ENCODE measurements at places on chromosomes 2 and 18. TPM values are rescaled to one million over a fixed set of nuclear protein-coding genes. Genes with fewer than 3 reads are reported as not detected.

GRCh38 chr18:55821219-55821618 lies 233.2 kb upstream of the TCF4 start:
- no peak overlapping the region for H3K27ac ChIP-seq
- H3K4me1 ChIP-seq, result no peaks in the 10 kb centered on the region
- no peak for DNase-seq
- no peaks in the 10 kb centered on the region for H3K27me3 ChIP-seq
- no peak overlapping the region for H3K4me3 ChIP-seq

DNA sequence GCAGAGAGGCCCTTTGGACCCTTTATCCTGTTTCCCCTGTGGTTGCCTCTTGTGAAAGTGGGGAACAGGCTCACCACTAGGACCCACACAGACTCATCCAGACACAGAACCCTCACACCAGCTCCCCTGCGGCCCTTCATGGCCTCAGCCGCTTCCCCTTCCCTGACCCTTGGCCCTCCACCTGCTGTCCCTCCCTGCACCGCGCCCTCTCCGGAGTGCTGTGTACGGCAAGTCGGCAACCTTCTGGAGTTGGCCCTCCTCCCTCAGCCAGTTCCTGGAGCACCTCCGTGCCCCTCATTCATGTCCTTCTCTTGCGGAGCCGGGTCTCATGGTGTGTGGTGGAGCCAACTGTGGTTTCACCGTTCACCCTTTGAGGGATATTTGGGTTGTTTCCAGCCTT lies 44.0 kb downstream of the CTDP1 start:
- no peaks in the 10 kb centered on the region for H3K4me1 ChIP-seq
- no peak for DNase-seq
- peaks cover 38% of the 10 kb centered on the region for H3K36me3 ChIP-seq
- H3K27ac ChIP-seq, result no peak overlapping the region
- no peak overlapping the region for H3K4me3 ChIP-seq

ZNF385B gene
- total RNA-seq, result 3.0 TPM

GRCh38 chr2:11024687-11025086 lies 113.0 kb downstream of the KCNF1 start:
- H3K27ac ChIP-seq, result no peak overlapping the region
- H3K27me3 ChIP-seq, result no peaks in the 10 kb centered on the region
- H3K4me3 ChIP-seq, result no peak overlapping the region
- H3K36me3 ChIP-seq, result no peaks in the 10 kb centered on the region

ZSWIM2 gene
- total RNA-seq, result not detected

DNA sequence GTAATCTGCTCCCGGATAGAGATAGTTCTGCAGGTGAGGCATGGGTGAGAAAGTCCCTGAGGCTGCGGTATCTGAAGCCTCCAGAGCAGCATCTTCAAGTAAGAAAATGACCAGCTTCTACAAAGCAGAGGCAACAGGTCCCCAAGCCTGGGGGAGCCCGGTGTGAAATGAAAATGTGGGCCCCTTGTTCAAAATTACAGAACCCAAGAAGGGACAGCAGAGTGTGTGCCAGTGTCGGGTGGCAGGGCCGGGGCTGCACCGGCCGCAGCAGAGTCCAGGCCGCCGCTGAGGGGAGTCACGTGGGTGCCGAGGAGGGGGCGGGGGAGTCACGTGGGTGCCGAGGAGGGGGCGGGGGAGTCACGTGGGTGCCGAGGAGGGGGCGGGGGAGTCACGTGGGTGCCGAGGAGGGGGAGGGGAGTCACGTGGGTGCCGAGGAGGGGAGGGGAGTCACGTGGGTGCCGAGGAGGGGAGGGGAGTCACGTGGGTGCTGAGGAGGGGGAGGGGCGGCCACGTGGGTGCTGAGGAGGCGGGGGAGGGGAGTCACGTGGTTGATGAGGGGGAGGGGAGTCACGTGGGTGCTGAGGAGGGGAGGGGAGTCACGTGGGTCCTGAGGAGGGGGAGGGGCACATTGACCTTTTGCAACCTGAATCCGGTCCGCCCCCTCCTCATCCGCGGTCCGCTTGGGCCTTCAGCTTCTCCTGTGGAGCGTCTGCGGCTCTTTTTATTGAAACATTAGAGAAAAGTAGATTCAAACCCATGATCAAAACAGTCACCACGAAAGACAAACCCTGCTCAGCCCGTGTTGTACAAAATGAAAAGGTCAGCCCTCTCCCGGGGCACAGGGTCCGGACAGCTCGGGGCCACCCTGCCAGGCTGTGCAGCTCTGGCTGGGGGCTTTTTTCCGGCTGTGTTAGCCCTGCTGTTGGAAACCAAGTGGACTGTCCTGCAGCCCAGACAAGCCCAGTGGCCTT lies 10.4 kb downstream of the COLEC11 start:
- no peak overlapping the region for H3K4me3 ChIP-seq
- H3K36me3 ChIP-seq, result no peaks in the 10 kb centered on the region
- no peak for DNase-seq
- no peak overlapping the region for H3K27ac ChIP-seq
- no peaks in the 10 kb centered on the region for H3K4me1 ChIP-seq
- no peaks in the 10 kb centered on the region for H3K27me3 ChIP-seq

RAB17 gene
- total RNA-seq, result 31.9 TPM

GRCh38 chr2:46962751-46963150 lies 47.1 kb upstream of the MCFD2 start:
- H3K27me3 ChIP-seq, result no peaks in the 10 kb centered on the region
- DNase-seq, result no peak
- H3K4me1 ChIP-seq, result no peaks in the 10 kb centered on the region
- H3K27ac ChIP-seq, result no peak overlapping the region

DNA sequence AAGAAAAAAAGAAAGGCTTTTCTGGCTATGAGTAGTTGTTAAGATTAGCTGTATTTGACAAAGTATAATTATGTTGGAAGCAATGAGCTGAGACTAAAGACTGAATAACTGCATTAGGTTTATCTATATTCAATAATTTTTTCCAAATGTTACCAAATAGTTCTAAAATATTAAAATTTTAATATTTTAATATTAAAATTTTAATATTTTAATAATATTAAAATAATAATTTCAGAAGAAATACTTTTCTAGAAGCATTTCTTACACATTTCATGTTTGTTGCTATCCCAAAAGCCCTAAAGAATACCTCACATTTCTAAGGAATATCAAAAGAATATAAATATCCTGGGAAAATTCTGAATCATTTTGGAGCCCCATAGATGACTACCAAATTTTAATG lies 74.7 kb downstream of the LRP2 start:
- DNase-seq, result no peak
- no peak overlapping the region for H3K27ac ChIP-seq
- no peaks in the 10 kb centered on the region for H3K36me3 ChIP-seq
- no peaks in the 10 kb centered on the region for H3K27me3 ChIP-seq
- H3K4me1 ChIP-seq, result no peaks in the 10 kb centered on the region

DNA sequence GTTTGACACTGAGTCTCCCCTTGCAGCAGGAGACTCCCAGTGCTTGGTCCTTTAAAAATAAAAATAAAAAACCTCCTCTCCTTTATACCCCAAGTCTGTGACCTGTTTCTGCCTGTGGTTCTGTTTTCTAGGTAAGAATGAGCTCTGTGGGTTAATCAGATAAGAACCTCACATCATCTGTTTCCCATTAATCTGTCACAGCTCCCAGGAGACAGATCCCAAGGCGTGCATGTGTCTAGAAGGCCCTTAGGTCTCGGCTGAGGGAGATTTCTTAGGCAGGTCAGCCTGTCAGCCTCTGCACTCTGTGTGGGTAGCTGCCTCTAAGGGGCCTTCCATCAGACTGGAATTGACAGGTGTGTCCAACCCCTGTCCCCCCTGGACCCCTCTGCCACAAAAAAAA lies 80.7 kb downstream of the FHOD3 start:
- H3K4me1 ChIP-seq, result no peaks in the 10 kb centered on the region
- H3K27ac ChIP-seq, result no peak overlapping the region
- no peaks in the 10 kb centered on the region for H3K27me3 ChIP-seq
- H3K36me3 ChIP-seq, result no peaks in the 10 kb centered on the region
- no peak overlapping the region for H3K4me3 ChIP-seq
- DNase-seq, result no peak

DNA sequence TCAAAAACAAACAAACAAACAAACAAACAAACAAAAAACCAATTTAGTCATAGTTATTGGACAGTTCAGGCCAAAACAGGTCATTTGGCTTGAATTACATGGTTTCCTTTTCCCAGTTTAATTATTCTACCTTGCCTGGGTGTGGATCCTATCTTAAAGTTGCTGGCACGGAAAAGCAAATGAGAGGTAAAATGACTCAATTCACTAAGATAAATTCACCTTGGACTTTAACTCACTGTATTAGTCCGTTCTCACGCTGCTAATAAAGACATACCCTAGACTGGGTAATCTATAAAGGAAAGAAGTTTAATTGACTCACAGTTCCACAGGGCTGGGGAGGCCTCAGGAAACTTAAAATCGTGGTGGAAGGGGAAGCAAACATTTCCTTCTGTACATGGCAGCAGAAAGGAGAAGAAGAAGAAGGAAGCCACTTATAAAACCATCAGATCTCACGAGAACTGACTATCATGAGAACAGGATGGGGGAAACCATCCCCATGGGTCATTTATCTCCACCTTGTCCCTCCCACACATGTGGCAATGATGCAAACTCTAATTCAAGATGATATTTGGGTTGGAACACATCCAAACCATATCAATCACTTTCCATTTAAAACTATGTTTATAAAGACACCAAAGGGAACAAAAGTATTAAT lies 22.5 kb upstream of the TRAPPC8 start:
- no peak overlapping the region for H3K27ac ChIP-seq
- H3K36me3 ChIP-seq, result peaks cover 11% of the 10 kb centered on the region
- H3K4me3 ChIP-seq, result no peak overlapping the region
- no peaks in the 10 kb centered on the region for H3K27me3 ChIP-seq
- peaks cover under 1% of the 10 kb centered on the region for H3K4me1 ChIP-seq
- DNase-seq, result no peak

VWC2L gene
- not detected for total RNA-seq

- DNase-seq, result no peak
- H3K27ac ChIP-seq, result no peak overlapping the region
- peaks cover 4% of the 10 kb centered on the region for H3K4me1 ChIP-seq
- no peak overlapping the region for H3K4me3 ChIP-seq
- peaks cover 3% of the 10 kb centered on the region for H3K36me3 ChIP-seq
Observed at GRCh38 chr2:101714118-101714517, 16.6 kb downstream of the MAP4K4 start.

DNAJC5G gene
- 0.44 TPM for total RNA-seq

HOXD4 gene
- total RNA-seq, result not detected

DNA sequence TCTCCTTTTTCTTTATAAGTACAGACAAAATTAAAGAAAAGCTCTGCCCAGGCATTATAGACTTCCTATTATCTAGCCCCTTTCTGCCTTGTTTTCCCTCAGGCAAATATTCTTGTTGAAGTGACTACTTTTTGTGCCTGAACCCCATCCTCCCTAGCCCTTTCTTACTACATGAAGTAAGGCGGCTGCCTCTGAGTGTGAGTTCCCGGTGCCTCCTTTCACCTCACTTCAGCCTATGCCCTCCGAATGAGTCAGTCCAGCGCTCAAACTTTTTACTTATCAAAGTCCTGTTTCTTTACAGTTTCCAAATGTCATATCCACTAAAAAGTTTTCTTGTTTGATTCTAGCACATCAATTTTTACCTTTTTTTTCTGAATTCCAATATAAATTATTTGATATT lies 778.3 kb upstream of the NRXN1 start:
- DNase-seq, result no peak
- no peaks in the 10 kb centered on the region for H3K4me1 ChIP-seq
- no peak overlapping the region for H3K4me3 ChIP-seq
- H3K36me3 ChIP-seq, result no peaks in the 10 kb centered on the region
- no peak overlapping the region for H3K27ac ChIP-seq
- H3K27me3 ChIP-seq, result no peaks in the 10 kb centered on the region

GRCh38 chr2:196131949-196132925 lies 39.1 kb downstream of the STK17B start:
- H3K4me1 ChIP-seq, result no peaks in the 10 kb centered on the region
- H3K36me3 ChIP-seq, result peaks cover 51% of the 10 kb centered on the region
- no peak overlapping the region for H3K27ac ChIP-seq
- no peak for DNase-seq

Measured in H9 (cell line).